Activated T-helper 1 cell treated with anti-CD3 and anti-CD28 coated beads, Interleukin-2, amount 50 U/mL, for 16 hours (primary cell): ENCODE measurements at places on chromosomes 16 and 17.

GRCh38 chr16:24168856-24169255 lies 87.3 kb upstream of the CACNG3 start:
- no peak for DNase-seq

- DNase-seq: no peak
Observed at GRCh38 chr16:28482026-28482425, 9.8 kb downstream of the CLN3 start.

DNA sequence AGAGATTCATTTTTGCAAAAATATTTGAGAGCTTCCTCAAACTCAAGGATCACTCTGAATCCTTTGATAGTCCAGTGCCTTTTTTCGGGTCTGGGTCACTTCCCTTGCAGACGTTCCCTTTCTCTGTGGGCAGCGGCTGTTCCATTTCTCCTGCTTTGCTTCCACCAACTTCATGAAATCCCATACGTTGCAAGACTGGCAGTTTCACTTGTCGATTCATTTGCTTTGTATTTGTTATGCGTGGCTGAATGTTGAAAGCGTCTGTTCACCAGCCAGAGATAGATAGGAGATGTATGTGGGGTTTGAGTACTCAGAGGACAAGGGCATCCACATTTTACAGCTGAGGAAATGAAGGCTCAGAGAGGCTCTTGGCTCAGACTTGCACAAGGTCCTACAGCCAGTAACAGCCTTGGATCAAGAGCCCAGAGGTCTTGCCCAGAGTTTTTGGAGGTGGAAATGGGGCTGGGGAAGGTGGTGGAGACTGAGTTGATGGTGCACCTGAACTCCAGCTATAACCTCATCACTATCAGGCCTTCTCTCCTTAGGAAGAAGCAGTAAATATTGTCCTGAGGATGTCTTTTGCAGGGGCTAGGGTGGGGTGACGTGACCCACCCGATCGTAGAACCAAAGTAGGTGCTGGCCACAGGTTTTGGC lies 1.3 kb upstream of the CCDC102A start:
- DNase-seq: no peak

GRCh38 chr16:19522760-19523159 lies 862 bp upstream of the GDE1 start:
- DNase-seq: no peak

GRCh38 chr17:48162306-48162934 lies 54.9 kb downstream of the SNX11 start:
- no peak for DNase-seq

GRCh38 chr16:10978871-10979446 lies 34.6 kb downstream of the CLEC16A start:
- no peak for DNase-seq

DNA sequence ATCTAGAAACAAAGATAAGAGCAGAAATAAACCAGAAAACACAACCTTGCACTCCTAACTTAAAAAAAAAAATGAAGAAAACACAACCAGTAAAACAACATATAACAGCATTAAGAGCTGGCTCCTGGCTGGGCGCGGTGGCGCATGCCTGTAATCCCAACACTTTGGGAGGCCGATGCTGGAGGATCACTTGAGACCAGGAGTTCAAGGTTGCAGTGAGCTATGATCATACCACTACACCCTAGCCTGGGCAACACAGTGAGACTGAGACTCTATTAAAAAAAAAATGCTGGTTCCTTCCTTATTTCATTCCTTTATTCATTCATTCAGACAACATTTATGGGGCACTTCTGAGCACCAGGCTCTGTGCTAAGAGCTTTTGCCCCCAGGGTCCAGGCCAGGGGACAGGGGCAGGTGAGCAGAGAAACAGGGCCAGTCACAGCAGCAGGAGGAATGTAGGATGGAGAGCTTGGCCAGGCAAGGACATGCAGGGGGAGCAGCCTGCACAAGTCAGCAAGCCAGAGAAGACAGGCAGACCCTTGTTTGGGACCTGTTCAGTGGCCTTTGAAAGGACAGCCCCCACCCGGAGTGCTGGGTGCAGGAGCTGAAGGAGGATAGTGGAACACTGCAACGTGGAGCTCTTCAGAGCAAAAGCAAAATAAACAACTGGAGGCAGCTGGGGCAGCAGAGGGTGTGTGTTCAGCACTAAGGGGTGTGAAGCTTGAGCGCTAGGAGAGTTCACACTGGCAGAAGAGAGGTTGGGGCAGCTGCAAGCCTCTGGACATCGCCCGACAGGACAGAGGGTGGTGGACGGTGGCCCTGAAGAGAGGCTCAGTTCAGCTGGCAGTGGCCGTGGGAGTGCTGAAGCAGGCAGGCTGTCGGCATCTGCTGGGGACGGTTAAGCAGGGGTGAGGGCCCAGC lies 2.6 kb downstream of the STH start:
- DNase-seq: no peak

DNA sequence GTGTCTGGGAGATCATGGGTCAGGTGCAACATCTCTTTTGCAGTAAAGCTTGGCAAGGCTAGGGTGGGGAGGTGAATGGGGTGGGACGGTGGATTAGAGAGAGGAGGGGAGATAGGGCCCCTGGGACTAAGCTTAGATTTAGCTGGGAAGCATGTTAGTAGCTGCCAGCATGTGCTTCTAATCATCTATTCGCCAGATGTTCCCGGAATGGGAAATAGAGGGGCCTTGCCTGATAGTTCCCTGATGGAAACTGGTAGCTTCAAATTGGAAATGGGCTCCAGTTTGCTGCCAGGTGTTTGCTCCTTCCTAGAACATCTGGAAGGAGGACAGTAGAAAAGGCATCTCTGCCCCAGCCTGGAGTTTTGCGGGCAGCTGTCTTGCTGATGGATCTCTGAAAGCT lies 176.1 kb downstream of the CCDC182 start:
- no peak for DNase-seq

- no peak for DNase-seq
Observed at GRCh38 chr17:4980644-4981216, 6.7 kb downstream of the CAMTA2 start.

- DNase-seq: no peak
Observed at GRCh38 chr16:46730801-46731690, 17.1 kb downstream of the MYLK3 start.

GRCh38 chr17:72989074-72989610 lies 103.3 kb downstream of the SLC39A11 start:
- no peak for DNase-seq

- no peak for DNase-seq
Observed at GRCh38 chr17:39548494-39549225, 59.1 kb downstream of the NEUROD2 start.

- DNase-seq: no peak
Observed at GRCh38 chr17:49280918-49281317, 50.3 kb upstream of the PHOSPHO1 start.

DNA sequence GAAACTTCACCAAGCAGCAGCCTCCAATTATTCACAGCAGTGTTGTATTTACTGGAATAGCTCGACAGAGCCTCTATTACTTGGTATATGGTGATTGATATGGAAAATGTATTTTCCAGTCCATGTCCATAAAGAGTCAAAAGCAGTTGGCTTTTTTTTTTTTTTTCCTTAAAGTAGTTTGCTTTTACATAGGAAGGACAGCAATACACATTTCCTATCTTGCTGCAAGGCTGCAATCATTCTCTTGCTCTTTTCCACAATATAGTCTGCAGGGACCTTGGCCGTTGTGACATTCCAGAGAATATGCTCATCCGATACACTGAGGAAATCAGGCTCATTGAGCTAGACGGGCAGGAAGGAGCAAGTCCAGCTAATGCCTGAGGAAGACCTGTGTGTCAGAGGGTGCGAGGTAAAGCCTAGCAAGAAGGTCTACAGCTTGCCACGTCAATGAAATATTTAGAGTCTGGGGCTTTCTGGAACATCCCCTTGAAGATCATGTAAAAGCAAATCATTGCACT lies 131.1 kb downstream of the ENGASE start:
- DNase-seq: no peak

GRCh38 chr17:78922816-78923498 lies 2.2 kb downstream of the TIMP2 start:
- DNase-seq: no peak
